Hepatocyte (in vitro differentiated cells): ENCODE measurements at places on chromosomes 12 and 14. TPM values are rescaled to one million over a fixed set of nuclear protein-coding genes. Genes with fewer than 3 reads are reported as not detected.
A peak's percentile ranks its signal among the peaks of the same experiment; 100 is the strongest.

DNA sequence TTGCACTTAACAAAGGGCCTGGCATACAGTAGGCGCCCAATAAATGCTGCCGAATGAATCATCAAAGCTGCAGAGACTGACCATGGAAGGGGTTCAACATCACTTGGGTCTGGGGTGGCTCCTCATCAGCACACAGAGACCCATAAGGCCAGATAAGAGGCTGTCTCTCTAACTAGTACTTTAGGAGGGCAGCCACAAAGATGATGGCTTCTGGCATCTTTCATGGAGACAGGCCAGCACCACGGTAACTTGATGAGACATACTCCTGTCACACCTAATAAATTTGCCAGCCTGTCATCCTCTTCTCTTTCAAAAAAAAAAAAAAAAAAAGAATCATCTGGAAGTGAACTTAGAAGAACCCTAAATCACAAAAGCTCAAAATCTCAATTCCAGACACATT is 3.4 kb downstream of the PRIMA1 start:
- no peak overlapping the region for H3K4me3 ChIP-seq
- DNase-seq = no peak
- peaks cover 33% of the 10 kb centered on the region for H3K27me3 ChIP-seq
- H3K36me3 ChIP-seq = no peaks in the 10 kb centered on the region
- H3K4me1 ChIP-seq = peaks cover 15% of the 10 kb centered on the region
- no peak overlapping the region for H3K27ac ChIP-seq

GRCh38 chr12:32702473-32702872 is 23.4 kb downstream of the DNM1L start:
- no peaks in the 10 kb centered on the region for H3K27me3 ChIP-seq
- no peaks in the 10 kb centered on the region for H3K36me3 ChIP-seq
- H3K4me3 ChIP-seq = no peak overlapping the region
- no peak for DNase-seq

DNA sequence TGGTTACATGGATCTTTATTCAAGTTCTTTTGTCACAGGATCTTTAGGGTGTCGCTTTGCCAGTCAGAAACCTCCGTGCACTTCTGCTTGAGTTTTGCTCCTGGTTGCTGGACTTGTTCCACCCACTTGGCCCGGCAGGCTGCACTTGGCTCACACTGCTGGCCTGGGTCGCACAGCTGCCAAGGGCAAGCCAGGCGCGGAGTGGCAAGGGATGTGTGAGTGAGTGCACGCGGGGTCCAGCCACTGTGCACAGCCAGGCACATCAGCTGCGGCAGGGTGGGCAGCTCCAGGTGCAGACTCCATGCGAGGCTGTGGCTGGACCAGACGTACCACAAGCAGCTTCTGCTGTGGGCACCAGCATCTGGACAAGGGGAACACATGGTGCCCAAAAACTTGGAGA is 76.6 kb downstream of the DERA start:
- H3K27me3 ChIP-seq = no peaks in the 10 kb centered on the region
- DNase-seq = no peak
- peaks cover 4% of the 10 kb centered on the region for H3K4me1 ChIP-seq
- no peak overlapping the region for H3K27ac ChIP-seq
- no peaks in the 10 kb centered on the region for H3K36me3 ChIP-seq
- H3K4me3 ChIP-seq = no peak overlapping the region

- H3K4me3 ChIP-seq = no peak overlapping the region
- peaks cover 5% of the 10 kb centered on the region for H3K4me1 ChIP-seq
- H3K27ac ChIP-seq = no peak overlapping the region
- no peaks in the 10 kb centered on the region for H3K36me3 ChIP-seq
- no peak for DNase-seq
Measured at GRCh38 chr14:73248108-73248868, 11.0 kb downstream of the PAPLN start.

- no peaks in the 10 kb centered on the region for H3K27me3 ChIP-seq
- H3K4me1 ChIP-seq = no peaks in the 10 kb centered on the region
- no peaks in the 10 kb centered on the region for H3K36me3 ChIP-seq
- no peak for DNase-seq
Measured at GRCh38 chr12:113142173-113142885, 6.8 kb upstream of the RASAL1 start.

DNA sequence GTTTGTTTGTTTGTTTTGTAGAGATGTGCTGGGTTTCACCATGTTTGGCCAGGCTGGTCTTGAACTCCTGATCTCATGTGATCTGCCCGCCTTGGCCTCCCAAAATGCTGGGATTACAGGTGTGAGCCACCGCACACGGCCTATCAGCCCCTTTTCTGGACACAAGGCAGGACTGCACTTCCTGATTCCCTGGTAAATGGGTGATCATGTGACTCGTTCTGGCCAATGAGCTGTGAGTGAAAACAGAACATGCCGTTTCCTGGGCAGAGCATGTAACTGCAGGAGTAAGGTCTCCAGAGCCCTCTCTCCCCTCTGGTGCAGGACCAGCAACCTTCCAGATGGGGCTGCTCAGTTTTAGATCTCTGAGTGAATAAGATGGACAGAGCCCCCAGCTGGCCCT is 92.7 kb downstream of the ITPK1 start:
- peak overlapping the region; percentile 28 for H3K27ac ChIP-seq
- DNase-seq = no peak
- peaks cover 28% of the 10 kb centered on the region for H3K4me1 ChIP-seq
- no peak overlapping the region for H3K4me3 ChIP-seq

GRCh38 chr12:49190974-49191373 is 2.1 kb upstream of the TUBA1A start:
- H3K36me3 ChIP-seq = no peaks in the 10 kb centered on the region
- H3K4me3 ChIP-seq = no peak overlapping the region
- H3K27me3 ChIP-seq = no peaks in the 10 kb centered on the region
- H3K27ac ChIP-seq = no peak overlapping the region

- H3K4me1 ChIP-seq = peaks cover 10% of the 10 kb centered on the region
- H3K4me3 ChIP-seq = no peak overlapping the region
- no peaks in the 10 kb centered on the region for H3K27me3 ChIP-seq
- H3K36me3 ChIP-seq = no peaks in the 10 kb centered on the region
- H3K27ac ChIP-seq = no peak overlapping the region
Measured at GRCh38 chr12:105273601-105274000, 37.6 kb upstream of the APPL2 start.

DNA sequence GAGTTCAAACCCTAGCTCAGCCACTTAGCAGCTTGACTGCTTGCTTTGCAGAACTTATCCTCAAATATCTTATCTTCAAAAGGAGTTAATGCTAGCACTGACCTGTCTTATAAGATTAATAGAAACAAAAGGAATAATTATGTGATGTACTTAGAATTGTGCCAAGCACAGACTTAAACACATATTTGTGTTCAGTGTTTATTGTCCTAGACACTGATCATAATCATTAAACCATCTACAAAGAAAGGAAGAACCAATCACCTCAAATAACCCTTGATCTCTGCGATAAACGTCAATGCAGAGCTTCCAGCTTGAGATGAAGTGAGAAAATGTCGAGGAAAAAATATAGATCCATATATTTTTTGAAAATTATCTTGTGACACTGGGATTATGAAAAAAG is 73.1 kb downstream of the ATXN7L3B start:
- no peaks in the 10 kb centered on the region for H3K27me3 ChIP-seq
- H3K27ac ChIP-seq = no peak overlapping the region
- no peak for DNase-seq

GRCh38 chr14:54591461-54591860 is 24.5 kb downstream of the SAMD4A start:
- no peaks in the 10 kb centered on the region for H3K36me3 ChIP-seq
- no peak overlapping the region for H3K27ac ChIP-seq
- no peaks in the 10 kb centered on the region for H3K4me1 ChIP-seq
- H3K27me3 ChIP-seq = no peaks in the 10 kb centered on the region

DNA sequence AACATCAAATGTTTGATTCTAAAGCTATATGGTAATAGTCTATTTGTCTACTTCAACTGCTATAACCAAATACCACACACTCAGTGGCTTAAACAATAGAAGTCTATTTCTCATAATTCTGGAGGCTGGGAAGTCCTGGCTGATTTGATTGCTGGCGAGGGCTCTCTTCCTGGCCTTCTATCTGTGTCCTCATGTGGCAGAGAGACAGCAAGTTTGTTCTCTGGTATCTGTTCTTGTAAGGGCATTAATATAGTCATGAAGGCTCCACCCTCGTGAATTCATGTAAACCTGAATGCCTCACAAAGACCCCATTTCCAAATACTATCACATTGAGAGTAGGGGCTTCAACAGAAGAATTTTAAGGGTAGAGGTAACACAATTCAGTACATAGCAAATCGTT is 34.1 kb downstream of the TRMT5 start:
- no peak for DNase-seq
- no peak overlapping the region for H3K27ac ChIP-seq
- H3K36me3 ChIP-seq = no peaks in the 10 kb centered on the region
- no peaks in the 10 kb centered on the region for H3K27me3 ChIP-seq

DNA sequence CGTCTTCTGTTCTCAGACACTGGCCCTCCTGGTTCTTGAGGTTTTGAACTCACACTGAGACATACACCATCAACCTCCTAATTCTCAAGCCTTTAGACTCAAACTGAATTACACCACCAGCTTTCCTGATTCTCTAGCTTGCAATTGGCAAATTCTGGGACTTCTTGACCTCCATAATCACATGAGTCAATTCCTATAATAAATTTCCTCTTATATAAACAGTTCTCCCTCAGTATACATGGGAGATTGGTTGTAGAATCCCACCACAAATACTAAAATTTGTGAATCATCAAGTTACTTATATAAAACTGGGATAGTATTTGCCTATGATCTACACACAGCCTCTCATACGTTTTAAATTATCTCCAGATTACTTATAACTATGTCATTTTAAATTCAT is 162.2 kb downstream of the DIO2 start:
- DNase-seq = no peak
- no peaks in the 10 kb centered on the region for H3K36me3 ChIP-seq
- H3K4me1 ChIP-seq = no peaks in the 10 kb centered on the region
- H3K27me3 ChIP-seq = no peaks in the 10 kb centered on the region
- no peak overlapping the region for H3K27ac ChIP-seq

DNA sequence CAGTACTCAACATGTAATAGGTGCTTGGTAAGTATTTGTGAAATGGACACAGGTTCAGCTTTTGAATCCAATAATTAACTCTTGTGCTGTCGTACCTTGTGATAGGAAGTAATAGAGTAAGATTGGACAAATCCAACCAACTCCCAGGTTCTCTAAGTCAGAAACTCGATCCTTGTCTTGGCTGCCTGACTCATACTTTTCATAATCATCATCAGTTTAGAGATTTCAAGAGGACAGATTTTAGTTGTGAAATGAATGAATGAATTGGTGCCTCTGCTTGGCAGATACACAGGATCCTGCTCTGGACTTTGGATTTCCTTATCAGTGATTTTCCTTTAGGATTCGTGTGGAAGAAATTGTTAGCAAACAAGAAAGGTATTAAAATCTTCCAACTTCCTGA is 1145.2 kb downstream of the AACS start:
- no peak overlapping the region for H3K4me3 ChIP-seq
- H3K27ac ChIP-seq = peak overlapping the region; percentile 51
- peak; percentile 13 for DNase-seq
- H3K27me3 ChIP-seq = no peaks in the 10 kb centered on the region
- no peaks in the 10 kb centered on the region for H3K36me3 ChIP-seq
- peaks cover 6% of the 10 kb centered on the region for H3K4me1 ChIP-seq

DNA sequence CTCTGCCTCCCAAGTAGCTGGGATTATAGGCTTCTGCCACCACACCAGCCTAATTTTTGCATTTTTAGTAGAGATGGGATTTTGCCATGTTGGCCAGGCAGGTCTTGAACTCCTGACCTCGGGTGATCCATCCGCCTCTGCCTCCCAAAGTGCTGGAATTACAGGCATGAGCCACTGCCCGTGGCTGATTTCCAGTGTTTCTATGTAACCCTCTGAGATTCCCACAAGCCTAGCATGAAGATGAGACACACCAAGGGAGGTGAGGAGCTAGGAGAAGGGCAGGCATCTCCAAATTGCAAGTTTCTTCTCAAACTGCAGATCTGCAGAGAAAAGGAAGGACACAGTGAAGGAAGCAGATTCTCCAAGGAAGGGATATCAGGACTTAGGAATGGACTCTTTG is 125.0 kb downstream of the CACNA1C start:
- no peak overlapping the region for H3K27ac ChIP-seq
- H3K4me3 ChIP-seq = no peak overlapping the region

- H3K4me3 ChIP-seq = no peak overlapping the region
- H3K36me3 ChIP-seq = no peaks in the 10 kb centered on the region
- no peaks in the 10 kb centered on the region for H3K27me3 ChIP-seq
- no peak for DNase-seq
Measured at GRCh38 chr12:111927346-111927745, 85.3 kb downstream of the MAPKAPK5 start.

- no peak overlapping the region for H3K27ac ChIP-seq
- no peak overlapping the region for H3K4me3 ChIP-seq
- no peaks in the 10 kb centered on the region for H3K27me3 ChIP-seq
Measured at GRCh38 chr12:90024262-90024661, 315.6 kb upstream of the ATP2B1 start.

GRCh38 chr12:94763462-94763861 is 113.1 kb upstream of the TMCC3 start:
- DNase-seq = no peak
- peaks cover 3% of the 10 kb centered on the region for H3K4me1 ChIP-seq
- H3K4me3 ChIP-seq = no peak overlapping the region
- H3K36me3 ChIP-seq = no peaks in the 10 kb centered on the region
- no peak overlapping the region for H3K27ac ChIP-seq

DNA sequence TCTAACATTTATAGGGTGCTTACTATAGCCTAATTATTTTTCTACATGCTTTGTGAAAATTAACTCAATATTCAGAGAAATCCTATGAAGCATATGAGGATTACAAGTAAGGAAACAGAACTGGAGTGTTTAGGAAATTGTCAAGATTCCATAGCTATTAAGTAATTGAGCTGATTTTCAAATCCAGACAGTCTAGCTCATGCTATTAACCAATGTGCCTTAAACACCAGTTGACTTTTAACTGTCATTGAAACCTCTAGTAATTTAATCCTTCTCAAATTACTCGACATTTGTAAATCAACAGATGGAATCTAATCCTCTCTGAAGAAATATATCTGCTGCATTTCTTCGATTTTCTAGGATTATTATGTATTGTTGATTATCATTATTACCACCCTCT is 488.9 kb downstream of the MDGA2 start:
- H3K4me3 ChIP-seq = no peak overlapping the region
- no peak overlapping the region for H3K27ac ChIP-seq
- no peaks in the 10 kb centered on the region for H3K27me3 ChIP-seq
- no peaks in the 10 kb centered on the region for H3K4me1 ChIP-seq

NRXN3 gene
- 4.3 and 5.7 TPM in 2 replicates for total RNA-seq

PPP1R3E gene
- total RNA-seq = 3.9 and 6.1 TPM in 2 replicates

SERPINA10 gene
- 19.1 and 23.0 TPM in 2 replicates for total RNA-seq

TBK1 gene
- 24.0 and 26.1 TPM in 2 replicates for total RNA-seq

BIN2 gene
- 0.07 TPM in 1 of 2 replicates, not detected in the other for total RNA-seq

CAPZA3 gene
- not detected in 2 replicates for total RNA-seq

APOF gene
- 0.12 TPM in 1 of 2 replicates, not detected in the other for total RNA-seq

BCL11B gene
- total RNA-seq = 1.8 and 3.2 TPM in 2 replicates

SLCO1B1 gene
- total RNA-seq = 25.4 and 33.4 TPM in 2 replicates

SRRM4 gene
- 0.03 and 0.08 TPM in 2 replicates for total RNA-seq

TAS2R19 gene
- 4.4 and 7.4 TPM in 2 replicates for total RNA-seq

SVOP gene
- total RNA-seq = 0.27 TPM in 1 of 2 replicates, not detected in the other

ASB2 gene
- 0.53 and 1.8 TPM in 2 replicates for total RNA-seq

ASCL4 gene
- total RNA-seq = 0.08 and 0.30 TPM in 2 replicates

TRPV4 gene
- total RNA-seq = 0.88 and 2.3 TPM in 2 replicates
